Hematopoietic multipotent progenitor cell treated with erythropoietin and hydrocortisone succinate and interleukin-3 and kit ligand, for 6 days (in vitro differentiated cells): ENCODE measurements at places on chromosomes 12 and 14.

DNA sequence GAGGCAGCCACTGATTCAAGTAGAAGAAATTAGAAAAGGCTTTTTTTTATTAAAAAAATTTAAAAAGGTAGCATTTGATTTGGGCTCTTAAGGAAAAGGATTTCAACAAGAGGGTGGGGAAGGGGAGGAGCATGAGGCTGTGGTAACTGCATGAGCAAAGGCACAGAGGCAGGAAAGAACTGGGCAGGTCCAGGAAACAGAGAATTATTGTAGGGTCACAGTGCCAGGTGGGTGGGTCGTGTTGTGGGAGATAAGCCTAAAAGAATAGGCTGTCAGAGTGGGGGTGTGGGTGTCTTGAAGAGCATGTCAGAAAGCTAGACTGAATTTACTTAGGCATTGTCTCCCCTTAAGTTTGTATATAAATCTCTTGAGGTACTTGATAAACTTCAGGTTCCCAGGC, 7.8 kb downstream of the LIMA1 start:
- DNase-seq, result peak; percentile 80

DNA sequence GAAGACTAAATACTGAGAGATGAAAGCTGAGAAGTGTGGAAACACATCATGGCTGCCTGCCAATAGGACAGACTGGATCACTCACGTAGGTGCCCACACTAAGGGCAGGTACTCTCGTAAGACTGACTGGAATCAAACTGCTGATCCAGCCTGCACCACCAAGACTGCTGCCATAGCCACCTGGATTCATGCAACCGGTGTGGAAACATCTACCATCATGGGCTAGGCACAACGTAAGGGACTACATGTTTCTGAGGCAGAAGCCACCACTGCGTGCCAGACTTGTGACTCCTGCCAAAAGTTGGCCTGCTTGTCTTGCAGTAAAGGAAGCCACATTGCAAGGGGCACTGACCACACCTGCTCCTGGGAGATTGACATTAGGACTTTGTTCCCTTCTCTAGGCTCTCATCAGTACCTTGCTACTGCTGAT, 3.8 kb downstream of the POMT2 start:
- DNase-seq, result no peak

GRCh38 chr12:65125247-65125646, 4.1 kb upstream of the WIF1 start:
- peak; percentile 31 for DNase-seq

GRCh38 chr14:37083599-37083998, 88.8 kb downstream of the SLC25A21 start:
- DNase-seq, result peak; percentile 11

DNA sequence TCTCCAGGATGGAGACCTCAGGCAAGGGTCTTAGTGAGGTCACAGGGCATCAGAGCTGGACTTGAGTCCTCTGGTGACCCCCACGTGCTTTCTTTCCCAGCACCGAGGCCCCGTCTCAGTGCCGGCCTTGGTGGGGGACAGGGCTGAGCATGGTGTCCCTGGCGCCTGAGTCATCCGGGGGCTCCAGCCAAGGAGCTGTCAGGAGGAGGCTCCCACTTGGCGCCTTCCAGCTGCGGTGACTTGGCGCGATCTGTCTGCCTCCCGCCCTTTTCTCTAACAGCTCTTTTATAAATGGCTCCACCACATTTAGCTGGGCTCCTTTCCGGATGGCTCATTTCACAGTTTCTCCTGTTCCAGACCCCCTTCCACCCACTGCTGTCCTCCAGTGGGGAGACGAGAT, 60.4 kb downstream of the PRMT8 start:
- DNase-seq, result no peak
